B cell (primary cell): ENCODE measurements at places on chromosomes 3 and 15. TPM values are rescaled to one million over a fixed set of nuclear protein-coding genes. Genes with fewer than 3 reads are reported as not detected.

- no peak overlapping the region for H3K4me3 ChIP-seq
- DNase-seq, result no peak
- no peak overlapping the region for H3K27ac ChIP-seq
- H3K27me3 ChIP-seq, result no peaks in the 10 kb centered on the region
- H3K4me1 ChIP-seq, result no peaks in the 10 kb centered on the region
These were observed 30.8 kb upstream of the LMCD1 start for GRCh38 chr3:8470801-8471200.

GRCh38 chr3:151923901-151924300 lies 50.5 kb downstream of the SUCNR1 start:
- H3K4me3 ChIP-seq, result no peak overlapping the region
- H3K27ac ChIP-seq, result no peak overlapping the region
- H3K36me3 ChIP-seq, result no peaks in the 10 kb centered on the region
- H3K27me3 ChIP-seq, result no peaks in the 10 kb centered on the region

- H3K4me3 ChIP-seq, result no peak overlapping the region
- no peak overlapping the region for H3K27ac ChIP-seq
- H3K4me1 ChIP-seq, result peaks cover 24% of the 10 kb centered on the region
- no peak for DNase-seq
- H3K36me3 ChIP-seq, result no peaks in the 10 kb centered on the region
These were observed 24.3 kb downstream of the OXNAD1 start for GRCh38 chr3:16289144-16289889.

PTH1R gene
- not detected in 2 replicates for total RNA-seq

ANKUB1 gene
- total RNA-seq, result not detected in 2 replicates

TNFSF10 gene
- total RNA-seq, result 16.4 and 17.8 TPM in 2 replicates
